ENCODE measurements at places on chromosomes 6 and 20. TPM values are rescaled to one million over a fixed set of nuclear protein-coding genes. Genes with fewer than 3 reads are reported as not detected.

DNA sequence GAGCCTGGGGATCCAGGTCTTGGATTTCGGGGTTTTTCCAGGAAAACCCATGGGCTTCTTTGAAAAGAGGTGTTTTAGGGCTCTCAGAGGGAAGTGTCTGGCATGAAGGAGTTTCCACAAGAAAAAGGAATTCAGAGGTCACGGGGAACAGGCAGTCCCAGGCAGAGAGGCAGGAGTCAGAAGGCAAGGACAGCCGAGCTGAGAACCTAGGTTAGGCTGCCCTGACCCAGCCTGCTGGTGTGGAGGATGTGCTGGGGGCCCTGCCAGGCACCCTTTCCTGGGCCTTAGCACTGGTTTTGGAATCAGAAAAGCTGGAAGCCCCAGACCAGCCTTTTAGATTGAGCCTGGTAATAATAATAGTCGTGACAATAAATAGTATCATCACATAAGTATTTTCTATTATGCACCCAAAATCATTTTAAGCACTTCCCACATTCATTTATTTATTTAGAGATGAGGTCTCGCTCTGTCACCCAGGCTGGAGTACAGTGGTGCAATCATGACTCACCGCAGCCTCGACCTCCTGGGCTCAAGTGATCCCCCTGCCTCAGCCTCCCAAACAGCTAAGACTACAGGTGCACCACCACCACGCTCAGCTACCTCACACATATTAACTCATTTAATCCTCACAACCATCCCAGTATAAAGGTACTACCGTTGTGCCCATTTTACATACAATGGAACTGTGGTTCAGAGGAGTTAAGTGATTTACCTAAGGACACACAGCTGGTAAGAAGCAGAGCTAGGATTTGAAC is 19.9 kb downstream of the TGM2 start:
- DNase-seq = no peak

GRCh38 chr20:62120990-62121775 is 1.1 kb upstream of the LSM14B start:
- DNase-seq = no peak

GRCh38 chr6:105429676-105430075 is 26.8 kb upstream of the PREP start:
- no peak for DNase-seq

The RPS21 gene
- 1,604 TPM for total RNA-seq

The MYB gene
- 8.3 TPM for total RNA-seq

Measured in suprapubic skin (tissue), 4 donors.